ENCODE measurements at places on chromosomes 12 and 14.

DNA sequence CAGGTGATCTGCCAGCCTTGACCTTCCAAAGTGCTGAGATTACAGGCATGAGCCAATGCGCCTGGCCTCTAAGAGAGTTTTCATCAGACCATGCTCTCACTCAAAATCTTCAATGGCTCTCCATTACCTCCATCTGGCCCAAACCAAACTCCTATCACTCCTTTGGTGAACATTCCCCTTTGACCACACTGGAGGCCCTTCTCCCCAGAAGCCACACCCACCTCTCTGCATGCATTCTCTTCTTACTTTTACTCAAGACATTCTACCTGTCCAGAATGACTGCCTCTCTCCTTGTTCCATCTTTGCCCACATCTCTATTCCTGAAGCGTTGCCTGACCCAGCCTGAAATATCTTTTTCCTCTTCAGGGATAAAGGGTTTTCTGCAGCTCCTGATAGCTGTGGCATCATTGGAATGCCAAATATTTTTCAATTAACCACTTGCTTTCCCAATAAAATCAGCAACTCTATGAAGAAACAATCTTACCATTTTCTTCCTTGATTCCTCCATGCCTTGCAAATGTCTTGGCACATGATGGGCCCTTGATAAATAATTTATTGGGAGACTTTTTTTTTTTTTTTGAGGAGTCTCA lies 15.5 kb downstream of the PLEK2 start:
- DNase-seq: no peak

DNA sequence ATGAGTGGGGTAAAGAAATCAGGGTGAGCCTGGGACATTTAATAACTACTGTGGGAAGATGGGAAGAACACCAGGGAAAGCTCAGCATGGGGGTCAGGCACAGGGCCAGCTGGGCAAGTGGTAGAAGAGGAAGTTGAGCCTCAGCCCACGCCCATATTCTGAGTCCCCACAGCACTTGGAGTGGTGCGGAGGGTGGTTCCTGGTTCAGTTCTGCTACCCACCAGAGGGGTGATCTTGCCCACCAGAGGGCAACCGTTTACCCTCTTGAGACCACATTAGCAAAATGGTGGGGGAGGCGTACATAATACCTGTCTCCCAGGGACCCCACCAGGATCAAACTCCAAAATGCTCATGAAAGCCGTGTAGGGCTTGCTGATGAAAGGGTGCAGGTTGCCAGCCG lies 16.8 kb upstream of the ANKRD33 start:
- DNase-seq: no peak

DNA sequence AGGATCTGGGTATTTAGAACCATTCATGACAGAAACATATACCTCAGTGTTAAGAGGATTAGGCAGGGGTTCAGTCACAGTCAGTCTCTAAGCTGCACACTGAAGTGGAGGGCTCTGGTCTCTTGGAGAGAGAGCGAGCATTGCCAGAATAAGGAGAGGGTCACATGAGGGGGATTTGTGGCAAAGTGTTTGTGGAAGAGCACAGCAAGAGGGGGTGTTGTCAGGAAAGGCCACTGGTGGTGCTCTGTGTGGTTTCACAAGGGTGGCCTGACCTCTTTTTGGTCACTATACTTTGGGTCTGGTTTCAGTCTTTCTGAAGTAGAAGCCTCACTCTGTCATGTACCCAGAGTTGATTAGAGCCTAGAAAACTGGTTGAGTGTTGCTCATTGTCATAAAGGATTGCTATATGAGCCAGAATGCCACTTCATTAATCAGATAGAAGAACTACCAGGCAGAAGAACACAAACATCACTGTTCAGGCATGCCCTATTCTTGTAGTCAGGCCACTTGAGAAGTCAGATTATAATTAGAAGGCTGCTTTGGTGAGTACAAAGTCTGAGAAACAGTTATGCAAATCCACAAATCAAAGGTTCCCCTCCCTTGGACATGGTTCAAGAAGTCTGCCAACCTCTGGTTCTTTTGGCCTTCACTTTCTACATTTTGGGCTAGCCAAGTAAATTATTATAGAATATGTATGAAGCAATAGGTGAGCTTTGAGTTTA lies 8.4 kb downstream of the TMEM19 start:
- DNase-seq: no peak

GRCh38 chr12:112198120-112198733 lies 72.9 kb downstream of the TRAFD1 start:
- DNase-seq: peak; percentile 41

DNA sequence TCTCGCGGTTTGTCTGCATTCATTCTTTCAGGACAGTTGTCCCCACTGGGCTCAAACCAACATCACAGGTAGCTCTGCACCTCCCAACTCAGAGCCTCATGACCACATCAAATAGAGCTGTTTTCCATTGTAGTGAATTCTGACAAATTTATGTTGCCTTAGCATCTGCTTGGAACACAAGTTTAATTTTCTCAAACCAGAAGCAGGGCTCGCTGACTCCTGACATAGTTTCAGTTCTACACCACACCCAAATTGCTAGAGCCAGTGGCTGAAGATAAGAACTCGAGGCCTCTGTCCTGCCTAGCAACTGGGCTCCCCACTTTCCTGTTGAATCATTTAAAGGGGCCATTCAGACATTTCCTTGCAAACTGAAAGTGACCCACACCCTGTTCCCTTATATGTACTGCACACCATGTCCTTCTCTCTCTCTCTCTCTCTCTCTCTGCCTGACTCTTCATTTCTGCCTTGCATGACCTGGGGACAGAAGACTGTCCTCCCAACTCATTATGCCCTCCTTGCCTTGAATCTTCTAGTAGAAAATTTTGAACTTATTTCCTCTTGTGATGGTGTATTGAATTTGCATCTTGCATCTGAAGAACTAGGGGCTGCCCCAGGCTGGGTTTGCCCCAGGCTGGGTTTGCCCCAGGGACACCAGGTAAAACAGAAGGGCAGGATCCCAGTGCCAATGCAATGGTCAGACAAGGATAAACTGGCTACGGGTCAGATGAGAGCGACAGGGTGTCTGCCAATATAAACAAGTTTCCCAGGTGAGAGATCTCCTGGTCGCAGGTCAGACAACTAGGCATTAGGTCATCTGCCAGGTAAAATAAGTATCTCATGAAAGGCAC lies 9.7 kb upstream of the WSCD2 start:
- no peak for DNase-seq

GRCh38 chr14:53331921-53332320 lies 178.8 kb upstream of the DDHD1 start:
- no peak for DNase-seq

DNA sequence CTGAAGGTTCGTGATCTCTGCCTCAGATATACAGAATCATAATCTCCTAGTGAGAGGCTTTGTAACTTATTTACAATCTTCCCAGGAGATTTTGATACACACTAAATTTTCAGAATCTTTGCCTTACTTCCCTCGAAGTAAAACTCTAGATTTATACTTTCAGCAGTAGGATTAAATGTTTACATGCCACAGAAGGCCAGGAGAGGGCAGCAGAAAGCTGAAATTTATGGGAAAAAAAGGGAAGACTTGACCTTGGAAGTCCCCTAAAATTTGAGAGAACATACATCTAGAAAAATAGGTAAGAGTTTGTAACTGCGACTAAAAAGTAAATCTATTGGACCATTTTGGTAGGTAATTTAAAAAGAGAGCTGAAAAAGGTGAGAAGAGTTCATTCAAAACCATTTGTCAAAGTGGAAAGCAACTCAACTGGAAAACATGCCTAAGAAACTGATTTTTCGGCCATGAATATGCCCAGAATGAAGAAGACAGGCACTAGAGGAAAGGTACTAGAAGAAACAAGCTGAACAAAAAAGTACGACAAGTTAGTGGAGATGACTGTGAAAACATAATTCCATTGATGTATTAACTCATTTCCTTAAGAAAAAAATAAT lies 242.0 kb upstream of the MDGA2 start:
- no peak for DNase-seq

DNA sequence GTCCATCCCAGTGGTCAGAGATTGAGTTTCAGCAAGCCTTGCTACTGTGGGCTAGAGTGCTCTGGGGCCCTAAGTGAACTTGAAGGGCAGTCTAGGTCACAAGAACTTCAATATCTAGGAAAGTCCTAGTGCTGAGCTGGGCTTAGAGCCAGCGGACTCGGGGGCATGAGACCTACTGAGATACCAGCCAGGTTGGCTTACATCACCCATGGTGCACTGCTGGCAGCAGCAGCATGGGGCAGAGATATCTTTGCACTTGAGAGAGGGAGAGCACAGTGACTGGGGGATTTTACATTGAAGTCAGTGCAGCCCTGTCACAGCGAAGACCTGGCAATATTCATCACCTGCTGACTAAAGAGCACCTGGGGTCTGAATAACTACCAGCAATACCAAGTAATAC lies 158.3 kb upstream of the PRKD1 start:
- no peak for DNase-seq

GRCh38 chr12:68529466-68529865 lies 81.2 kb upstream of the RAP1B start:
- no peak for DNase-seq

- DNase-seq: peak; percentile 59
Measured at GRCh38 chr12:15700595-15700994, 88.6 kb downstream of the EPS8 start.

DNA sequence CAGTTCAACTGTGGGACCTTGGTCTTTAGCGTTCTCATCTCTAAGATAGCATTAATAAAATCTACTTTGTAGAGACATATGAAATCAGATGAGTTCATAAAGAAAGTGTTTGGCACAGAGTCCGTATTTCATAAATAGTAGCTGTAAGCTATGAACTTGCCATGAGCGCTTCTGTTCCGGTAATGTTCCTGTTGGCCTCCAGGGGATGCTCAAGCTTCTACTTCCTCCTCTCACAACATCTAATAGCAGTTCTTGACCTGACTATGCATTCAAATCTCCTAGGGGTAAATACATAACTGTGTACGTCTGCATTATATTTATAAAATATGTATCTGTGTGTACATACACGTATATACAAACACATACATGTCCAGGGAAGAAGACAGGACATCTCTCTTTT lies 288.2 kb upstream of the TMPO start:
- no peak for DNase-seq

GRCh38 chr14:67151082-67151666 lies 38.1 kb upstream of the GARIN2 start:
- DNase-seq: no peak

GRCh38 chr14:101926620-101927019 lies 37.8 kb upstream of the DYNC1H1 start:
- no peak for DNase-seq

DNA sequence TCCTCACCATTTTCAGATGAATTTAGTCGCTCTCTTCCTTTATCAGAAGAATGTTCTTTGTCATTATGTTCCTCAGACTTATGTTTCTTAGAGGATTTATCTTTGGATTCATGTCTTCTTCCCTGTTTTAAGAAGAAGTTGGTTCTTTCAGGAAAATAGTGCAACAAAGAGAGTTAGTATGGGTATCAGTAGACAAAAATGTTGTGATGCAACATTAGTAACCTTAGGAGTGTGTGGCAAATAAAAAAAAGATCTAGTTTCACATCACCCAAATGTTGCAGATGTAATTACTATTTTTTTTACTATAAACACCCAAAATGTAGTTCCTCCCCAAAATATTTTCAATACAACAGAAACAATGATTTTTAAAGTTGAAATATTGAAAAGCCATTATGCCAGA lies 7.8 kb downstream of the RSRC2 start:
- DNase-seq: no peak

DNA sequence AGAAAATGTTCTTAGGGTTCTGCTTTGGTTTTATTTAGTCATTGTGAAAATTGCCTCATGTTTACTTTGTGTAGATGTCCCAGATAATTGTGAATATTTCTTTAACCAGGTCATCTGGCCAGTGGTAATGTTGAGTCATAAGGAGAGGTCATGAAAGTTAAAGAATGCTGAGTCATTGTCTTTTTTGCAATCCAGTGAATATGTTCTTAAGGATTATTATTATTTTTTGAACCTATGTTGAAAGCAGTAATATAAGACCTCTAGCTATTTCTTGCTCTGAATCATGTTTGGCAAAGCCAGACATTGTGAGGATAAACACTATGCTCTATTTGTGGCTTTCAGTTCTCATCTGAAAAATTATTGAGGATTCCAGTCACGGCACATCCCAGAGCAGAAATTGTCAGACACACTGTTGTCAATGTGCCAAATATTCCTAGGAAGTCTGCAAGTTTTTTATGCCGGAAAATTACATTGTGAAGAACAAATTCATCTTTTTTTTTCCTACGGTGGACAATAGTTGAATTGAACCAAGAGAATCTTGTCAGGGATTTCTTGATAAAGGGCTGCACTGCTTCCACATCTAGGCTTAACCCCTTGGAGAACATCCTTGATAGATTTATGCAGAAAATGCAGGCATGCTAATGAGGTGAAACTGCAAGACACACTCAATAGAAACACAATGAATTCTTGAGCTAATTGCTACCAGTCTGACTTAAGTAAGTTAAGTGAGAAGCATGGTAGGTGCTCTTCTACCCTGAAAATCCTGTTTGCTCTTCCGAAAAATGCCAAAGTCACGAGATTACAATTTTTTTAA lies 369.6 kb downstream of the ATP23 start:
- peak; percentile 93 for DNase-seq

DNA sequence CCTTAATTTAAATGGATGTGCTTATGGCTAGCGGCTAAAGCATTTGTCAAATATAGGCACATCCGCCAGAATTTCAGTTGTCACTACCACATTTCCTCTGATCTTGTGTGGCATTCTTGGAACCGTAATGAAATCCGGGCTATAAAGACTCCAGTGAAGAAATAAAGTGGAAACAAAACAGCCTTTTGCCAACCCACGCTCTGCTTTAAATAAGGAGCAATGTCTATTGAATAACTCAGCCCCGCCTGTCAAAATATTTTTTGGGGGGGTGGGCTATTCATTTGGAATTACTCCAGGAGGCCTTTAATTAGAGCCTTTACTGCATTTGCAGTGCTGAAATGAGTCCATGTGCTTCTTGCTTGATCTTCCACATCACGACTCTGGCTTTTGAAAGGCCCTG lies 179.6 kb upstream of the RPH3A start:
- no peak for DNase-seq

- no peak for DNase-seq
Measured at GRCh38 chr14:34872822-34873588, 2.2 kb downstream of the BAZ1A start.

DNA sequence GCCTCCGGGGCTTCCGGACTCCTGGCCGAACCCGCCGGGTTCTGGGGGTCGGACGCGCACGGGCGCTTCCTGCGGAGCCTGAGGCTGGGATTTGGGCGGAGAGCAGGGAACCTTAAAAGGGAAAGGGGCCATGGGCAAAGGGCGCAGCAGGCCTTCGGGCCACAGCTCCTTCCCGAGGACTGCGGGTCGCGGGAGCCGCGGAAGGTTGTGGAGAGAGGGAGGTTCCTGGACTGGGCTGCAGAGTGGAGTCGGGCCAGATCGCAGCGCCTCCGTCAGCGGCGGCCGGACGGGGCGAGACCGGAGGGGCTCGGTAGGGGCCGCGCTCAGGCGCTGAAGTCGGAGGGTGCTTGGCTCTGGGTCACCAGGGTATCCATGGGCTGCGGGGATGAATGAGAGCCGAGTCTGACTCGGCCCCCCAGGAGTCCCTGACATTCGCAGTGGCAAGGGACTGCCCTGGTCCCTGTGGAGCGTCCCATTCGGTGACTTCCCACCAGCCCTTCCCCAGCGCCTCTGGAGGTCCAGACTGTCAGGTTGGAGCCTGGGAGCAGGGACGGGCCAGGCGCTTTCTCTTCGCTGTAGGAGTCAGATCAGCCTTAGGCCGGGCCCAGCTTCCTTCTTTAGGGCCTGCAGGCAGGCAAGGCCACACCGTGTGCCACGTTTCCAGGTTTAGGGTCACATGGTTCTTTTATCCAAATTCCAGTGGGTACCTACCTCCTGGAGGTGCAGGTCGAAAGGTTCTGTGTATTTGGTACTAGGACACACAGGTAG lies 938 bp upstream of the SLC25A29 start:
- DNase-seq: no peak

GRCh38 chr12:121325922-121326396 lies 26.3 kb downstream of the ANAPC5 start:
- DNase-seq: peak; percentile 28

- no peak for DNase-seq
Measured at GRCh38 chr12:74526535-74526934, 11.1 kb upstream of the ATXN7L3B start.

Data from NCI-H460 (cell line).